ENCODE measurements at places on chromosomes 16 and 17. TPM values are rescaled to one million over a fixed set of nuclear protein-coding genes. Genes with fewer than 3 reads are reported as not detected.

The TANC2 gene
- total RNA-seq = 40.3 TPM

The HOXB9 gene
- total RNA-seq = not detected

The CD300LG gene
- total RNA-seq = not detected

The ABCA10 gene
- 1.8 TPM for total RNA-seq

The MYLK3 gene
- total RNA-seq = 0.24 TPM

The LITAFD gene
- total RNA-seq = not detected

The CRHR1 gene
- total RNA-seq = not detected

The ZNF423 gene
- 26.5 TPM for total RNA-seq

The ZNF594 gene
- total RNA-seq = 10.4 TPM

The CSF3 gene
- total RNA-seq = not detected

The GNG13 gene
- total RNA-seq = not detected

DNA sequence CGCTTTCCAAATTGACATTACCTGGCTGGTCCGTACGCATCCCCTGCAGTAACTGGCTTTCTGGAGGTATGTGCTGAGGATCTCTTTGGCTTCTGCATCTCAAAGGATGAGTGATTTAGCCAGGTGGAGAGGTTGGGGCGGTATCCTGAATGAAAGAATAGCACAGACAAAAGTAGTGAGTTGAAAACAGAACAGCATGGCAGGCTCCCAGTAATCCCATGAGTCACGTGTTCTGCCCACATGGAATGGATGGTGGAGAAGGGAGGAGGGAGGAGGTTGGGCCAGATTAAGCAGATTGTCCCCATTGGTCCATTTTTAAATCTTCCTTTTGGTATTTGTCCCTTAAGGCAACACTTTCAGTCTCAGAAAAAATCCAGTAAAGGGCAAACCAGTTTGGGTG is 176.0 kb downstream of the WWOX start:
- H3K4me3 ChIP-seq = no peak overlapping the region
- H3K36me3 ChIP-seq = no peaks in the 10 kb centered on the region
- no peaks in the 10 kb centered on the region for H3K27me3 ChIP-seq

DNA sequence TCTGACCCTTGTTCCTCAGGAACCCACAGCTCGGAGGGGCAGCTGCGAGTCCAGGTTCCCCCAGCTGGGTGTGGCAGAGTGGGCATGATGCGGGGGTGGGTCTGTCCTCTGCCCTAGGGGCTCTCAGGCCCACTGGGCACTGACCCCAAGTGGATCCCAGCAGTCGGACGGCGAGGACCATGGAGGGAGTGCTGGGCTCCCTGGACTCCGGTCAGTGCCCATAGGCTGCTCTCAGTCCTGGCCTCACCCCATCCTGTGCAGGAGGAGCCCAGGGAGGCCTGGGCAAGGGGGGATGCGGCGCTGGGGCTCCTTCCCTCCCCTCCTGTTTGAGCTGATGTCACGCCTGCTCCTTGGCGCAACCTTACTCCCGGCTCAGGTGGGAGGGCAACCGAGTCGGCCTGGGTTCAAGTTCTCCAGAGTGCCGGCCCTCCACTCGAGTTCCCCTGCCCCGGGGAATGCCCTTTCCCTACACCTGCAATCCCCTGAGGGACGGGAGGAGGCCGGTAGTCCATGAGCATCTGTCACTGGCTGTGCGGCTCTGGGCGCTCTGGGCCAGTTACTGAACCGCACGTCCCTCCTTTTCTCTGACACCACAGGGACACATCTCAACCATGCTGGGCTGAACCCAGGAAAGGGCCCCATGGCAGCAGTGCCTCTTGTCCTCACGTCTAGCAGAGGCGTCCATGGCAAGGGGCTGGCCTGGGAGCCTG is 52.6 kb upstream of the ACSF3 start:
- no peak for DNase-seq
- H3K27ac ChIP-seq = no peak overlapping the region
- H3K4me3 ChIP-seq = no peak overlapping the region
- no peaks in the 10 kb centered on the region for H3K4me1 ChIP-seq
- H3K27me3 ChIP-seq = peaks cover 2% of the 10 kb centered on the region
- no peaks in the 10 kb centered on the region for H3K36me3 ChIP-seq

GRCh38 chr17:78862073-78863023 is 21.7 kb upstream of the USP36 start:
- DNase-seq = peak; percentile 94
- H3K27me3 ChIP-seq = no peaks in the 10 kb centered on the region
- H3K27ac ChIP-seq = peak overlapping the region; percentile 99
- H3K36me3 ChIP-seq = peaks cover 21% of the 10 kb centered on the region

- peaks cover 83% of the 10 kb centered on the region for H3K27me3 ChIP-seq
- H3K4me1 ChIP-seq = peaks cover 8% of the 10 kb centered on the region
- no peaks in the 10 kb centered on the region for H3K36me3 ChIP-seq
Measured at GRCh38 chr16:85897382-85897781, 1.6 kb upstream of the IRF8 start.

GRCh38 chr17:43211123-43211479 is 574 bp upstream of the TMEM106A start:
- H3K4me1 ChIP-seq = peaks cover 27% of the 10 kb centered on the region
- H3K4me3 ChIP-seq = peak overlapping the region; percentile 96
- H3K27ac ChIP-seq = peak overlapping the region; percentile 95
- H3K36me3 ChIP-seq = peaks cover 32% of the 10 kb centered on the region
- DNase-seq = no peak
- H3K27me3 ChIP-seq = no peaks in the 10 kb centered on the region

DNA sequence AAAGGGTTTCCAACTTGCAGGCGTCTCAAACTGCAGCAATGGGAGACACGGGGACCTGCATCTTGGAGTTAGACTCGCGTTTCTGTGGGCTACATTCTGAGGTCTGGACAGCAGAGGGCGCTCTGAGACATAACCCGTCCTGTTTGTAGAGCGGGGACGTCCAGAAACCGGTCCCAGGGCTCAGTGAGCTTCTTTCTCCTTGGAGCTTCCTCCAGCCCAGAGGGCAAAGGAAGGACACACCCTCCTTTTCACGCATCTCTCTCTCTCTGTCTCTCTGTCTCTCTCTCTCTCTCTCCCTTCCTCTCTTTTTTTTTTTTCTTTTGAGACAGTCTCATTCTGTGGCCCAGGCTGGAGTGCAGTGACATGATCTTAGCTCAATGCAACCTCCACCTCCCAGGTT is 19.8 kb downstream of the COX4I1 start:
- no peak overlapping the region for H3K4me3 ChIP-seq
- H3K4me1 ChIP-seq = peaks cover 2% of the 10 kb centered on the region
- no peak overlapping the region for H3K27ac ChIP-seq
- no peaks in the 10 kb centered on the region for H3K36me3 ChIP-seq
- H3K27me3 ChIP-seq = peaks cover 34% of the 10 kb centered on the region

GRCh38 chr16:518858-519257 is 8.7 kb upstream of the CAPN15 start:
- peaks cover 2% of the 10 kb centered on the region for H3K4me1 ChIP-seq
- H3K27ac ChIP-seq = no peak overlapping the region
- DNase-seq = no peak
- H3K36me3 ChIP-seq = peaks cover 16% of the 10 kb centered on the region

DNA sequence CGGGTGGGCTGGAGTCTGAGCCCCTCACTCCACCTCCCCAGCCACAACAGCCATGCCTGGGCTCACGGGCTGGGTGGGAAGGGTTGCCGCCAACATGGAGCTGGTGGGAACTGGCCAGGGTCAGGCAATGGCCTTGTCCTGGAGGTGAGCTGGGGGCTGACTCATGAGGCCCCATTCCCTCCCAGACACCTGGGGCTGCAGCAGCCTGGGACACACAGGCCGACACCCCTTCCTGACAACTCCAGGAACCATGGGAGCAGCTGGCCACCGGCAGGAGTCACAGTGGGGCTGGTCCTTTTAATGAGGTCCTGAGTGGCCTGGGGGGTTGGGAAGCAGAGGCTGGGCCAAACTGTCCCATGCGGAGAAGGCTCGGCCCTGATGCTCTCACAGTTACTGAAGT is 12.2 kb downstream of the DBNDD1 start:
- no peak for DNase-seq
- no peak overlapping the region for H3K27ac ChIP-seq
- H3K4me3 ChIP-seq = no peak overlapping the region
- H3K27me3 ChIP-seq = no peaks in the 10 kb centered on the region
- no peaks in the 10 kb centered on the region for H3K36me3 ChIP-seq
- peaks cover 3% of the 10 kb centered on the region for H3K4me1 ChIP-seq

DNA sequence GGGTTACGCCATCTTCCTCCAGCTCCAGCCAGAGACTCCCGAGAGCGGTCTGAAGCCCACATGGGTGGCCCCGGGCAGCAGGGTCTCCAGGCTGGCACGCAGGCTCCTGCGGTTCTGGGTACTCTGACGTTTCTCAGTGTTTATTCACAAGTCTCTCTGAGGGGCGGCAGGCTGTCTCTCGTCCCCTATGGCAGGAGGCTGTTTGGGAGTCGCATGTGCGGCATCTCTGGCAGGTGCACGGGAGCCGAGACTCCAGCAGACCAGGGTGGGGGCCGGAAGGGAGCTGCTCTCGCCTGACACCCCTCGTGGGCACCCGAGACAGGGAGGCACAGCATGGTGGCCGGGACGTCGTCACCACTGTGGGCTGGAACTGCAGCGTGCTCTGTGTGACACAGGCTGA is 48.1 kb downstream of the ZNF778 start:
- DNase-seq = no peak
- H3K4me1 ChIP-seq = peaks cover 11% of the 10 kb centered on the region
- no peak overlapping the region for H3K4me3 ChIP-seq
- no peaks in the 10 kb centered on the region for H3K27me3 ChIP-seq
- peaks cover 17% of the 10 kb centered on the region for H3K36me3 ChIP-seq

DNA sequence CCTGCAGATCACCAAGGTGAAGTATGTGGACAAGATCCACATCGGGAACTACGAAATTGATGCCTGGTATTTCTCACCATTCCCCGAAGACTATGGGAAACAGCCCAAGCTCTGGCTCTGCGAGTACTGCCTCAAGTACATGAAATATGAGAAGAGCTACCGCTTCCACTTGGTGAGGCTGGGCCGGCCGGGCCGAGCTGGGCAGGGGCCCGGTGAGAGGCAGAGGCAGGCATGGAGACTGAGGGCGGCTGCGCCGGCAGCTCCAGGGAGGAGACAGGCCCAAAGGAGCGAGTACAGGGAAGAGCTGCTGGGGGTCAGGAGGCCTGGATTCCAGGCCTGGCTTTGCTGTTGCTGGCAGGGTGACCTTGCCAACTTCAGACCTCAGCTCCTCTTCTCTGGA is 8.3 kb downstream of the PRSS8 start:
- H3K4me1 ChIP-seq = no peaks in the 10 kb centered on the region
- no peak overlapping the region for H3K4me3 ChIP-seq
- DNase-seq = no peak
- peaks cover 7% of the 10 kb centered on the region for H3K36me3 ChIP-seq
- no peaks in the 10 kb centered on the region for H3K27me3 ChIP-seq

- H3K4me3 ChIP-seq = no peak overlapping the region
- H3K27ac ChIP-seq = peak overlapping the region; percentile 65
- no peaks in the 10 kb centered on the region for H3K27me3 ChIP-seq
- H3K36me3 ChIP-seq = peaks cover 23% of the 10 kb centered on the region
- peaks cover 28% of the 10 kb centered on the region for H3K4me1 ChIP-seq
Measured at GRCh38 chr17:57391857-57392471, 135.6 kb downstream of the MSI2 start.

DNA sequence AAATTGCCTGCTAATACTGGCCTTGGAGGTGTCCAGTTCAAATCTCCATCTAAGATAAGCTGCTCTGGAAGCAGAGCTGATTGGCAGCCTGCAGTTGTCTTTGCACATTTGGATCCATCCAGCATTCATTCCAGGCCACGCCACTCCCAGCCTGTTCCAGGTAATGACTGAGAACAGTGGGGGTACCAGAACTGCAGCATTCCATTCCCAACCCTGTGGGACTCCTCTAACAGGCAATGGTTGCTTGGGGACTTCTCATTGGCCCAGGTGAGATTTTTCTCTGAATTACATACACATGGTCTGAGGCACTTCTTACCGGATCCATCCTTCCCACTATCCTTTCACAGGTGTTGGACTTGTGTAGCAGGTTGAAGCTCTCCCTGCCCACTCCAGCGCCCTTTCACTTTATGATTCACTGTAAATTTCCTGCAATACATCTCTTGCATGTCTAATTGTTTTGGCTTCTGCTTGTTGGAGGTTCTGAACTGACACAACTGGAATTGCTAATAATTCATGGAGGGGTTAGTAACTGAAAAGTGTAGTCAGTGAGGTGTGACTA is 206.1 kb upstream of the ZFHX3 start:
- H3K4me1 ChIP-seq = no peaks in the 10 kb centered on the region
- H3K36me3 ChIP-seq = no peaks in the 10 kb centered on the region
- H3K4me3 ChIP-seq = no peak overlapping the region
- H3K27ac ChIP-seq = no peak overlapping the region
- peaks cover 6% of the 10 kb centered on the region for H3K27me3 ChIP-seq

DNA sequence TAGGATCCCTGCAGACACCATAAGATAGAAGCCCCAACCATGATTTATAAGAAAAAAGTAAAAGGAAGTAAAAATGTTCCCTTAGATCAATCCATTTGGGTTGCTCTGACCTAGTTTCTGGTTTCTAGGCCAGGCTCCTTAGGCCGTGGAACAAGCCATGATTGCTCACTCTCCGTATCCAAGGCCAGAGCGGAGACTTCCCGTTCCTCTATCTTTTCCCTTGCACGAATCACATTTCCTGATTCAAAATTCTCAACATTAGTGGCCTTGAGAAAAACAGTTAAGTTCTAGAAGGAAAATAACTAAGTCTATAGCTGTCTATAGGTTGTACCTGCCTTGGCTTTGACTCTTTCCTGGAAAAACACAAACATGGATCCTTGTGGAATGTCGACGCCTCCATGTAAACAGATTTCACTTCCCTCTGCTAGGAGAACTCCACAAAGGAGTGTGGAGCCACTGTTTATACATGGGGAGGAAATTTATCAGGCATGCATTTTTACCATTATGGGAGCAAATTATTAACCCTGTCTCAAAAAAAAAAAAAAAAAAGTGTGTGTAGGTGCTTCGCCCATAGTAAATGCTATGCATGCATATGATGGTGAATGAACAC is 149.6 kb downstream of the ZFHX3 start:
- H3K4me3 ChIP-seq = no peak overlapping the region
- peaks cover 31% of the 10 kb centered on the region for H3K4me1 ChIP-seq
- DNase-seq = no peak
- H3K27me3 ChIP-seq = no peaks in the 10 kb centered on the region
- H3K27ac ChIP-seq = no peak overlapping the region

GRCh38 chr17:81075307-81075706 is 40.4 kb downstream of the BAIAP2 start:
- no peak for DNase-seq
- H3K27ac ChIP-seq = no peak overlapping the region
- H3K36me3 ChIP-seq = no peaks in the 10 kb centered on the region
- H3K27me3 ChIP-seq = no peaks in the 10 kb centered on the region
- H3K4me1 ChIP-seq = peaks cover 25% of the 10 kb centered on the region
- no peak overlapping the region for H3K4me3 ChIP-seq

- peak overlapping the region; percentile 96 for H3K4me3 ChIP-seq
- no peak for DNase-seq
- no peaks in the 10 kb centered on the region for H3K27me3 ChIP-seq
- H3K27ac ChIP-seq = no peak overlapping the region
- H3K36me3 ChIP-seq = no peaks in the 10 kb centered on the region
Measured at GRCh38 chr17:21283482-21284318, 811 bp upstream of the MAP2K3 start.

GRCh38 chr16:50373780-50374179 is 5.0 kb upstream of the BRD7 start:
- H3K4me3 ChIP-seq = no peak overlapping the region
- no peaks in the 10 kb centered on the region for H3K36me3 ChIP-seq
- H3K27ac ChIP-seq = no peak overlapping the region
- peaks cover 5% of the 10 kb centered on the region for H3K4me1 ChIP-seq
- no peak for DNase-seq

GRCh38 chr16:8676737-8677375 is 2.4 kb downstream of the ABAT start:
- no peaks in the 10 kb centered on the region for H3K36me3 ChIP-seq
- H3K27ac ChIP-seq = no peak overlapping the region
- H3K4me1 ChIP-seq = peaks cover 8% of the 10 kb centered on the region
- no peak overlapping the region for H3K4me3 ChIP-seq
- DNase-seq = no peak

All from osteocyte (in vitro differentiated cells).